ENCODE measurements at places on chromosomes 12 and 14.
A peak's percentile ranks its signal among the peaks of the same experiment; 100 is the strongest.

DNA sequence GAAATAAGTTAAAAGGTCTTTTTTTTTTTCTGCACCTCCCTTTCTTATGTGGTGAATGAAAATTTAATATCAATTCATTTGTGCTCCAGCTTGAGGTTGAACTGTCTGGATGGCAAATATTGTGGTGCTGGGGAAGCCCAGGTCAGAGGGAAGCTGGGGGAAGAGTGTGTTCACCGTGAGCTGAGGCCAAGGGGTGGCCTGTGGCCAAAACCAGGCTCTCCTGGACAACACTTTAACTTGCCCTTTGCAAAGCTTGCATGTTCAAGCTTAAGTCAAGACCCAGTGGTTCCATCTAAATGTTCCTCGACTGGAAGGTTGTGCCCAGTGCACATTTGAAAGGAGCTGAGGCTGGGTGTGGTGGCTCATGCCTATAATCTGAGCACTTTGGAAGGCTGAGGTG, 28.8 kb downstream of the DRAM1 start:
- no peak for DNase-seq

GRCh38 chr14:67704484-67705089, 2.9 kb downstream of the RDH12 start:
- DNase-seq, result peak; percentile 49

DNA sequence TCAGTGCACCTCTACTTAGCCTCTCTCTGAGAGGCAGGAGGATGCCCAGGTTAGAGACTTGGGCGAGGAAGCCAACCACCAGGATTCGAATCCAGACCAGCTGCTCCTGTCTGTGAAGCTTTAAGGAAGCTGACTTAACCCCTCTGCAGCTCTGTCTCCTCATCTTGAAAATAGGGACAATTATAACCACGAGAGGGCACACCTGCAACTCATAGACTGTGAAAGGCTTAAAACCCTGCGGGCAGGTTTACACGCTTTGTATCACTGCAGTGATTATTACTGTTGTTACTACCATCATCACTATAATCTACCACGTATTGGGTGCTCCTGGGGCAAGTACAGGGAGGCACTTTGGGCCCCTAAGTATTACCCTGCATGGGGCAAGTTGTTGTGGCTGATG, 379.8 kb downstream of the VRK1 start:
- no peak for DNase-seq

GRCh38 chr12:87051621-87052020, 795.4 kb upstream of the MGAT4C start:
- no peak for DNase-seq

DNA sequence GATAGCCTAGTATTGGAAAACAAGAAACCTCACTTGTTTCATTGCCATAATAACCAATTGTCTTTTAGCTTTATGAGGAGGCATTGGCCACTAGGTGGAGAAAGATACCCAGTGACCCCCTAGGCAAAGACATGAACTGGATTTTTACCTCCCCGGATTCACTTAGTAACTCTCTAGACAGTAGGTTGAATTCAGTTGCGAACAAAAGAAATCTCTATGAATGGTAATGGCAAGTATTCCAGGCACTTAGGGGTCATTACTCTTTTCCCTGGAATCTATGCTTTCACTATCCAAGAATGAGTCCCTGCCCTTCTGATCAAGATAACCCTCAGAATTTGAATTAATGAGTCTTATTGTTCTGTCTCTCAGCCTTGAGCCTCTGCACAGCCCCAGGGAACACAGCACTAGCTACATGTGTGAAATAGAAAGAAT, 29.5 kb upstream of the RHOJ start:
- peak; percentile 54 for DNase-seq

DNA sequence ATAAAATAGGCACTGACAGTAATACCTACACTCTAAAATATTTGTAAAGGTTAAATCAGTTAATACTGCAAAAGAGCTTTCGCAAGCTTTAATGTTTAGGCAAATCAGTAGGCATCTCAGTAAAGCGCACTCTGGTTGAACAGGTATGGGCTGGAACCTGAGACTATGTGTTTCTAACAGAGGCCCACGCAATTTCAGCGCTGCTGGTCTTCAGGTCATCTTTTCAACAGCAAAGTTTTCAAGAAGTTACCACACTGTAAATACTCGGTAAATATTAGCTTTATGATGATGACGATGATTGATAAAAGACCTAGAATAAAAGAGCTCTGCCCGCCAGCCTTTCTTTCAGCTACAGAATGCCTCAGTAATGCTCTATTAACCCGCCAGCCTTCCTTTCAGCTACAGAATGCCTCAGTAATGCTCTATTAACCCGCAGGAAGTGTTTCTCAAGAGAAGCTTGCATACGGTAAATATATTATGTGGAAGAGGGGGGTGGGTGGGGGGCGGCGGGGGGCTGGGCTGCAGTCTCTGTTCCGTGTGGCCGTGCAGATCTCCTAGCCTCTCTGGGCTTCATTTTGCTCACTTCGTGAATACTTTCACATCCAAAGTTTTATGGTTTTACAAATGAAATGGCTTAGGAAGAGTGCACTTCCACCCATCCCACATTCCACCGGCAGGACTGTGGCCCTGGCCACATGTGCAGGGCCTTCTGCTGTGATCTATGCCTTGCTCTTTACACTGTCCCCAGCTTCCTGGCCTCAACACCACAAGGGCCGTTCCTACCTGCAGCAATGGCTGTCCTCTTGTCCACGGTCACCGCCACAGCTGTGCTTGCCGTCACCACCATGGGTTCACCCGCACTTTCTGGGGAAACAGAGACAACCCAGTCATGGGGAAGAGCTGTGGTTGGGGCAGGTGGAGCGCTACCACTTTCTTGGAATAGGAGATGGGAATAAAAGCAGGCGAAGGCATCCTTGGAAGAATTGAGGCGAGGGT, 19.9 kb downstream of the LRTM2 start:
- no peak for DNase-seq

GRCh38 chr14:90274019-90274418, 17.7 kb downstream of the PSMC1 start:
- no peak for DNase-seq

All from HCEC 1CT (cell line).